Naive thymus-derived CD4-positive, alpha-beta T cell (primary cell): ENCODE measurements at places on chromosomes 5 and 9.

DNA sequence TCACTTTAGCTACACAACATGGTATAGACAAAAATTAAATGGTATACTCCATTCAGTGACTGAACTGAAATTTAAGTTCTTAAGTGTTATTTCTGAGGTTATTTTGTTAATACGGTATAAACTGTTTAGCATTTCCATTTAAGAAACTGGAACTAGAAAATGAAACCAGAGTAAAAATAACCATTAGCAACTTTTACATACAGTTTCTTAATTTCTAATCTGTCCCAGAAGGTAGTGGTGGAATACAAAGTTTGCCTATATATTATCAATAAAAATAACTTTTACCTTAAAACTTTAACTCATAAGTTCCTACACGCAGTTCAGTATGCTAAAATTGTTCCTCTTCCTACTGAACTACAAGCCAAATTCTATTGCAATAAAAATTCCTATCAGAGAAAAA, 10.3 kb downstream of the GOLPH3 start:
- DNase-seq, result no peak

DNA sequence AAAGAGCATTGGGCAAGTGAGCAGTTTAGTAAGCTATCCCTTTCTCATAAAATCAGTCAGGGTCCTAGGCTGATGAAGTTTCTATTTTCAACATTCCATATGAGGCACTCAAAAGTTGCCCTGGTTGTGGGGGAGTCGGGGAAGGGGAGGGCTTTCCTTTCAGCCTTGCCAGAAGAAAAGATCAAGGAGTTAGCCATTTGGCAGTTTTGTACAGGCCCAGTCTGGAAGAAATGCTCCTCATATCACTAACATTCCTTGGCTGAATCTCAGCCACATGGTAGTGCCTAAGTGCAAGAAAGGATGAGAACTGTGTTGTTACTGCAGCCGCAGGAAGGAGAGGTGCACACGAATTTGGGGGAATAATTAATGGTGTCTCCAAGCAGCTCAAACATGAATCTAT, 60.8 kb downstream of the ZNF474 start:
- DNase-seq, result no peak

DNA sequence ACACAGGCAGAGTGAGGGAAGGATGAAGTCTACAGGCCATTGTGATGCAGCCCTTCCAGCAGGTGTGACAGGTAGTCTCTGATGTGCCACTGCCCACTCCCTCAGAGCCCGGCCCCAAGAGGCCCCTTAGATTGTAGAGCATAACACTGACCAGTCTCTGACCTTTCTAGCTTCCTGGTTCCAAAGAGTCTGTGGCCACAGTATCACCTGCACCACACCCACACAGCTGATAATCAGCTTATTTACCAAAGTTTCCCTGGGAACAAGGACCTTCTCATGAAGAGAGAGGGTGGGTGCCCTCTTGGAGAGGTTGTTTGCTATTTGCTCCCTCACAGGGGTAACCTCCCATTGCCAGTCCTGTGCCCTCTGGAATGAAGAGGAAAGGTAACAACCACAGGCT, 11.0 kb upstream of the ACER2 start:
- DNase-seq, result no peak

- no peak for DNase-seq
Observed at GRCh38 chr5:140678993-140679392, 5.6 kb upstream of the DND1 start.

GRCh38 chr9:127664324-127664677, 42.5 kb upstream of the CFAP157 start:
- no peak for DNase-seq

GRCh38 chr5:3931976-3932375, 336.3 kb downstream of the IRX1 start:
- no peak for DNase-seq

- no peak for DNase-seq
Observed at GRCh38 chr5:6108540-6108848, 269.9 kb downstream of the MED10 start.

- DNase-seq, result no peak
Observed at GRCh38 chr5:164475339-164475977, 970.0 kb downstream of the MAT2B start.

GRCh38 chr9:78298046-78298765, 1.3 kb downstream of the PSAT1 start:
- DNase-seq, result no peak

- DNase-seq, result no peak
Observed at GRCh38 chr9:129108805-129109536, 1.6 kb downstream of the CRAT start.

GRCh38 chr5:107794741-107795140, 124.0 kb upstream of the EFNA5 start:
- no peak for DNase-seq

DNA sequence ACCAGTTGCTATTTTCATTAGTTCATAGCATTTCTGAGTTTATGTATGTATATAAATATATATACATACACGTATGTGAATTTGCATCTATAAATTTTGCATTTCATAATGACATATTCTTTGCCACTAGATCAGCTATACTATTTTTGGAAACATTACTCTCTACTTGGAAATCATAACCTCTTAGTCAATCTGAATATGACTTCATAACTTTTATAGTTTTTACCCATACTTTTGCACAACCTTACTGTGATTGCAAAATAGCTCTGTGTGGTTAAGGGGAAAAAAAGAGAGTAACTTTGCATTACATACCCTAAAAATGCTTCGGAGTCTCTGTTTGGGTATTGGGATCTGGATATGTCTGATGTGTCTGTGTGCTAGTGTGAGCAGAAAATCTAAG, 44.9 kb upstream of the ADAMTSL1 start:
- DNase-seq, result no peak

- DNase-seq, result no peak
Observed at GRCh38 chr9:130264414-130265350, 878 bp upstream of the HMCN2 start.

DNA sequence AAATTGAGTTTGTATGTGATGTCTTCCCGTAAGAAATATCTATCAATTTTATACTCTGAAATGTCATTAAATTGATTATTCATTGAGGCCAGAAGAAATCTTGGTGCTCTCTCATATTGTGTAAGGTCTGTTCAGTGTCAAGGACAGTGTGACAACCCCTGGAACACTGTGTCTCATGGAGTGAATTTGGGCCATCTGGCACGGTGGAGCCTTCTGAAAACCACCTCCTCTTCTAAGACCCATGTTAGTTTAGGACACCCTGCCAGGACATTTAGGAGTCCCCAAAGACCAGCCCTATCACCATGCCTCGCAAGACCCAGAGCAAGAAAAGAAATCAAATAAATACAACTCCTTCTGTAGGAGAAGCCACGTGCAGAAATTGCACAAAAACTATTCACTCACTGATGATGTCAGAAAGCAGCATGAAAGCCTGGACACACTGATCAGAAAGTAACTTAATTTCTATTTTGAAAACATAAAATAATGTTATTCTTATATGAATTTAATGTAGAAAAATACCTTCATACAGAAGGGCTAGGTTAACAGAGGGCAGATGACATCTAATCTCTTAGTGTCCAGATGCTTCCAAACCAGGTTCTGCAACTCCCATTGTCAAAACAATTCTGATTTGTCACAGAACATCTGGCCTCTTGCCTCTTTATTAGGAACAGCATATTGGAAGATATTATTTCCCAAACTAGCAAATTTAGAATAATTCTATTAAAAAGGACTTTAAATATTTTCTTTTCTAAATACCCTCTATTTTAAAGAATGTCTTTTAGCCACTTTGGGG, 298.8 kb downstream of the NR2F1-AS1 start:
- no peak for DNase-seq

- no peak for DNase-seq
Observed at GRCh38 chr9:33193818-33194217, 26.7 kb upstream of the B4GALT1 start.

DNA sequence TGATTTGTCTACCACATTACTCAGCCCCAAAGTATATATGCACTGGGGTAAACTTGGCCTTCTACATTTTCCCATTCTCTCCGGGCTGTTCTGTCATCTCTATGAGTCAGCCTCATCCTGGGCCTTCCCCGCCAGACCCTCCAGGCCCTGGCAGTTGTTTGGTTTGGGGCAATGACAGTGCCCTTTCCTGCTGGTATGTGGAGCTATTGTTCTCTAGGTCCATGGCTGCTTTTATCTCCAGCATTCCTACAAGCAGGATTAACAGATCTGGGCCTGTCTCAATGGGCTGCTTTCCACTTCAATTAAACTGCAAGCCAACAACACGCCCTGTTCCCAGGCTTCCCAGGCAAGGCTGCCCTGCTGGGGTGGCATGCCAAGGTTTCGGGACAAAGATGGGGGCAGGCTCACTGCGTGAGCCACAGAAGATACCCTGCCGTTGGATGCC, 136.4 kb downstream of the SLIT3 start:
- DNase-seq, result no peak

- no peak for DNase-seq
Observed at GRCh38 chr5:104859437-104859836, 1296.8 kb upstream of the NUDT12 start.

DNA sequence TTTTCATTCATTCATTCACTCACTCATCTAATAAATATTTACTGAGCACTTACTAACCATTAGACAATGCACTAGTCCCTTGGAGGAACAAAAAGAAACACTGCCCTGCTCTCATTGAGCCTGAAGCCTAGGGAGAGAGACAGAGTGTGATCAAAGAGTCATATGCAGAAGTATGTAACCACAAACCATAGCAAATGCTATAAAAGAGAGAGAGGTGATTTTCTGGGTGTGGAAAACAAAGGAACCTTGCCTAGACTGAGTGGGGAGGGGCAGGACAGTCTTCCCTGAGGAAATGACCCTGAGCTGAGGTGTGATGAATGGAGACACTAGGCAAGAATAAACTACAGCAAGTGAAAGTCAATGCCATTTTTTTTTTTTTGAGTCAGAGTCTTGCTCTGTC, 10.8 kb upstream of the ADRA1B start:
- DNase-seq, result no peak

DNA sequence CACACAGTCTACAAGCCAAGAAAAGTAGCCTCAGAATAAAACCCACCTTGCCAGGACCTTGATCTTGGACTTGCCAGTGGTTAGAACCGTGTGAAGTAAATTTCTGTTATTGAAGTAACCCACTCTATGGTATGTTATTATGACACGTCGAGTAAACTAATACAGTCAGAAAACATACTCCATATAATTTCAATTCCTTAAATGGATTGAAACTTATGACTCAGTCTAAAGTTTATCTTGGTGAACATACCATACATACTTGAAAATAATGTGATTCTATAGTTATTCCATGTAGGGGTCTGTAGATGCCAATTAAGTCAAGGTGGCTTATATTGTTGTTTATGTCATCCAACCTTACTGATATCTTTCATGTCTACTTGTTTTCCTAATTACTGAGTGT, 950.7 kb downstream of the TLE4 start:
- no peak for DNase-seq

GRCh38 chr5:74035521-74035937, 409.5 kb downstream of the ARHGEF28 start:
- DNase-seq, result no peak

GRCh38 chr5:134273642-134274395, 47.9 kb upstream of the PPP2CA start:
- DNase-seq, result no peak

- no peak for DNase-seq
Observed at GRCh38 chr5:86536396-86536795, 81.3 kb upstream of the COX7C start.

DNA sequence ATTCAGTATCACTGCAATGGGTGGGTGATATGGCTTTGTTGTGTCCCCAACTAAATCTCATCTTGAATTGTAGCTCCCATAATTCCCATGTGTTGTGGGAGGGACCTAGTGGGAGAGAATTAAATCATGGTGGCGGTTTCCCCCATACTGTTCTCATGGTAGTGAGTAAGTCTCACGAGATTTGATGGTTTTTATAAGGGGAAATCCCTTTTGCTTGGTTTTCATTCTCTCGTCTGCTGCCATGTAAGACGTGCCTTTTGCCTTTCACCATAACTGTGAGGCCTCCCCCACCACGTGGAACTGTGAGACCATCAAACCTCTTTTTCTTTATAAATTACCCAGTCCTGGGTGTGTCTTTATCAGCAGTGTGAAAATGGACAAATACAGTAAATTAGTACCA, 9.5 kb upstream of the NANS start:
- no peak for DNase-seq

DNA sequence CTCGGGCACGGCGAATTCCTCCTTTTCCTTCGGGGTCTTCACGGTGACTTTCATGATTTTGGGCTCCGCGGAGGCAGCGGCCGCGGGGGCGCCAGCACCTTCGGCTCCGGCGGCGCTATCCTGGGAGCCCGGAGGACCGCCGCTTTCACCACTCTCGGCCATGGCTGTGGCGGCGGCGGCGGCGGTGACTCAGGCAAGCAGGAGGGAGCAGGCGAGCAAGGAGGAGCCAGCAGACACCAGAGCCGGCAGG, 315 bp downstream of the UBQLN1 start:
- no peak for DNase-seq

DNA sequence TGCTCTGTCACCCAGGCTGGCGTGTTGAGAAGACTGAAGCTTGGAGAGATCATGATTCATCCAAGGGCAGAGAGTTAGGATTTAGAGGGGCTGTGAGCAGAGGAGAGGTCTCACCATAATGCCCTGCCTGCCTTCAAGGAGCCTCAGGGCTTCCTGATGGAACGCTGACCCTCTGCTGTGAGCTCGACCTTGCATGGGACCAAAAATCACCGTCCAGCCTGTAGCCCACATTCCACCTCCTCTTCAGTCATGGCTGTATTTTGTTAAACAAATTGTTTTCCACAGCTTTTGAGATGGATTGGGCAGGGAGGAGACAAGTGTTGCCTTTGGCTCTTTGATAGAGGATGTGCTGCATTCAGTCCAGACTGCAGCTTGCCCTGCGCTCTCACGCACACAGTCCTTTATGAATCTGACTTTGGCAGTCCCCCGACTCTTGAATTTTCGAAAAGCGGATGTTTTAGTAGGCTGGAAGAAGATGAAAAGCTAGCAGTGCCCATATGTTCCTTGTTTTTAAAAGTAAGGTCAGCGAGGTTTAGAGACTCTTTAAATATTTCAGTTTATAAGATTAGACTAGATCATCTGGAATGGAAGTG, 79.5 kb downstream of the MVB12B start:
- DNase-seq, result no peak

DNA sequence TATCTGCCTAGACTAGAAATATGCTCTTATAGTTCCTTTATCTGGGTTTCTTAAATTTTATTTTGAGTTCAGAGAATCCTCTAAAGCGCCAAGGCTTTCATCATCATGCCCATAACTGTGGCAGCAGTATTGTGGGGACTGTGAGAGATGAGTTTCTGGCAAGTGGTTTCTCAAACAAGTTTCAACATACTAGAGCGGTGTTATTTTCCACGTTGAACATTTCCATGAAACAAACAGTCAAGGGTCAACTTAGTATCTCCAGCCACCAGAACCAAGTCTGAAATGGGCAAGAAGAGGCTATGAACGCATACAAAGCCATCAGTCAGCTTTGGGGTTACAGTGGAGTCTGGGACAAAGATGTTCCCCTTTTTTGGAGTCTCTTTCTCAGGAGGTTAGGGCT, 40.3 kb downstream of the SERINC5 start:
- no peak for DNase-seq
